ENCODE measurements at places on chromosomes 3 and 15.

DNA sequence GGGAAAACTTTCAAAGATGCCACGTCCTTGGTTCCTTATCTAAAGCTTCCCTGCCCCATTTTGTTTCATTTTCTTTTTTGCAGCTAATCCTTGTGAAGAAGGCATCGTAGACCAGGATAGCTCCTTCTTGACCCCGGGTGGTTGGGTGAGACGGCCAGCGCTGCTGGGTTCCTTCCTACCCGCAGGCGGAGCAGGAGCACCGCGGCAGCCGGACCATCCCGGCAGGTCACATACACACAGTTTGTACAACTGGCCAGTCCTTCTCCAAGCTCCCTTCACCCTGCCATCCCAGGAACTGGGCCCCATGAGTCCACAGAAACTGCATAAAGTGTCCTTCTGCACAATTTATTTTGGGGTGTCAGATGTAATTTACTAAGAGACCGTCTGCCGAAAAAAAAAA is 83.9 kb downstream of the MEGF11 start:
- no peak for DNase-seq

GRCh38 chr15:90432253-90432652 is 44.2 kb downstream of the IQGAP1 start:
- DNase-seq: no peak

DNA sequence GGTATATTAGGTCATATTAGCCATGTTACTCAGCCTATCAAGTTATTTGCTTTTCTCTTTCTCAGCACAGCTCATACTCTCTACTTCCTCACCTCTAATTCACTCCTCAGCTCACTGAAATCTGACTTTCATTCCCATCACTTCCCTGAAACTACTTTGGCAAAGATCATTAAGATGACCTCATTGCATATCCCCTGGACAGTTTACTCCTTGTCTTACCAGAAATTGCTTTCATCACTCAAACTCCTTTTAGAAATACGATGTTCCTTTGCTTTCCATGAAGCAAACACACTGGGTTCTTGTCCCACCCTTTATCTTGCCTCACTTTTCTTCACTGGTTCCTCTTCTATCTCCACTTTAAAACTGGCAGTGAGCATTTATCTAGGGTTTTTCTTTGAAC is 354.4 kb downstream of the TUSC7 start:
- DNase-seq: no peak

GRCh38 chr15:65329984-65330735 is 25.7 kb downstream of the RNU5B-1 start:
- DNase-seq: no peak

GRCh38 chr3:104610730-104611652 is 755.7 kb upstream of the ALCAM start:
- no peak for DNase-seq

DNA sequence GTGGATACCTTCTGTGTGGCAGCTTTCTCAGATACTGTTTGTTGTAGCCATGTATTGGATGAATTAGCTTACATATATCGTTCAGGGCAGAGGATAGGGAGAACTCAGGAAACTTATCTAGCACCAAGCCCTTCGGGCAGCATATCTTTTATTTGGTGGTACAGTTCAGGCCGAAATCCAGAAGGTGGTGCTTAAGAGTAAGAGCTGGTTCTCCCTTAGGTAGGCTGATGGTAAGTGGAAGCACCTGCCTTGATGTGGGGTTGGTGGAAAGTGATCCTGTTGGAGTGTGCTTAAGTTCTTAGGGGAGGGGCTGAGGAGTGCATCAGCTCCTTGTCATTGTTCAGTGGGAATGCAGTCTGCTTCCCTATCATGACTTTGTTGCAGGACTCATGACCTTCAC is 187.5 kb downstream of the DOCK3 start:
- no peak for DNase-seq

DNA sequence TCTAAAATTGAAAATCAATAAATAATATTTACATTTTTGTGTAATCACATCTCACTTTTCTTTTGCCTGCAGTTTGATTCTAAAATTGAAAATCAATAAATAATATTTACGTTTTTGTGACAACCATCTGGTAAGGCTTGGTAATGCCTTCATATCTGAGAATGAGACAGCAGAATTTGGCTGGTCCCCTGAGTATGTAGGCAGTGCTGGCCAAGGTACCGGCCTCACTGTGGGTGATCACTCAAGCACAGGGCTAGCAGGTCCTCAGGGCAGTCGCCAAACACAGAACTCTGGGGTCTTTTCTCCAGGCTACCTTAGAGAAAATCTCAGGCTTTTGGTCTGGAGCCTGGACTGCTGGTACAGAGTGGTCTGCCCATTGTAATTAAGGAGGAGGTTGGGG is 26.2 kb downstream of the RTP3 start:
- DNase-seq: no peak

- DNase-seq: no peak
These were observed 207.4 kb upstream of the HES1 start for GRCh38 chr3:193928354-193929209.

DNA sequence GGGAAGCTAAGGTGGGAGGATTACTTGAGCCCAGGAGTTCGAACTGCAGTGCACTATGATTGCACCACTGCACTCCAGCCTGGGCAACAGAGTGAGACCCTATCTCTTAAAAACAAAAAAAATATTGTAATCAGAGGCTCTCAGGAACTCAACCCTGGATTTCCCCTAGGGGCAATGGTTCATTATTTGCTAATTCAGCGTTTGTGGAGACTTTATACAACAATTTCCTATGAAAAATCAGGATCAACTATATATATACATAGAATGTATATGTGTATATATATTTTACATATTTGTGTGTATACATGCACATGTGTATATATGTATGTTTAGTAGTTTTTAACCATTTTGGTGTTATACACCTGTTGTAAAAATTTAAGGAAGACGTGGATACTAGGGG is 463.1 kb downstream of the FHIT start:
- DNase-seq: no peak

DNA sequence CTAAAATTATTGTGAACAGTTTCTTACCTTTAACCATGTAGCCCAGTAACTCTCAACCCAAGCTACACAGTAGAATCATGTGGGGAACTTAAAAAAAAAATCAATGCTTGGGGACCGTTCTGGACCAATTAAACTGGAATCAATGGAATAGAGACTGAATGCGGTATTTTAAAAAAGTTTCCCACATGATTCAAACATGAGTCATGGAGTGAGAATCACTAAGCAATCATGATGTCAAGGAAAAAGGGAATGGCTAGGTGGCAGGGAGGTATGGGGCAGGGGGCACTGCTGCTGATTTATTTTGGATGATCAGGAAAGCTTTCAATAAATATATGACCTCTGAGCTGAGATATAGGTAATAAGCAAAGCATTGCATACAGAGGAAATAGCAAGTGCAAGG is 250.5 kb upstream of the RORA start:
- no peak for DNase-seq

DNA sequence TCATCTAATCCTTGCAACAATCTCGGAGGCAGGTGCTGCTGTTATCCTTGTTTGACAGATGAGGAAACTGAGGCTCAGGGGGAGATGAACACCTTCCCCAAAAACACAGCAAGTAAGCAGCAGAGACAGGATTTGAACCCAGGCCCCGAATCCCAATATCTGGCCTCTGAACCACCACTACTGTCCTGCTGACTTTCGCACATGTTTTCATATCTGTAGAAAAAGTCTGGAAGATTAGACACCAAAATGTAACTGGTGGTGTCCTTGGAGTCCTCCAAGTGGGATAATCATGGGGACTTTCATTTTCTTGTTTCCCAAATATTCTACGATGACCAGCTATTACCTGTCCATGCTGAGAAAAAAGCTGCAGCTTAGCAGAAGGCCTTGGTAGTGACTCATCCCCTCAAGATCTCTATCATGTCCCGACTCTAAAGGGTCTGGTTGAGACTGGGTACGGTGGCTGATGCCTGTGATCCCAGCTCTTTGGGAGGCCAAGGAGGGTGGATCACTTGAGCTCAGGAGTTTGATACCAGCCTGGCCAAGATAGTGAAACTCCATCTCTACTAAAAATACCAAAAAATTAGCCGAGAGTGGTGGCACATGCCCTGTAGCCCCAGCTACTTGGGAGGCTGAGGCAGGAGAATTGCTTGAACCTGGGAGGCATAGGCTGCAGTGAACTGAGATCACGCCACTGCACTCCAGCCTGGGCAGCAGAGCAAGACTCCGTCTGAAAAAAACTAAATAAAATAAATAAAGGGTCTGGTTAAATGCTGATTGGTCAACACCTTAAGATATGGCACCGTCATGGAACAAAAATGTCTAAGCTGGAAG is 8.6 kb downstream of the IRAK2 start:
- DNase-seq: no peak

DNA sequence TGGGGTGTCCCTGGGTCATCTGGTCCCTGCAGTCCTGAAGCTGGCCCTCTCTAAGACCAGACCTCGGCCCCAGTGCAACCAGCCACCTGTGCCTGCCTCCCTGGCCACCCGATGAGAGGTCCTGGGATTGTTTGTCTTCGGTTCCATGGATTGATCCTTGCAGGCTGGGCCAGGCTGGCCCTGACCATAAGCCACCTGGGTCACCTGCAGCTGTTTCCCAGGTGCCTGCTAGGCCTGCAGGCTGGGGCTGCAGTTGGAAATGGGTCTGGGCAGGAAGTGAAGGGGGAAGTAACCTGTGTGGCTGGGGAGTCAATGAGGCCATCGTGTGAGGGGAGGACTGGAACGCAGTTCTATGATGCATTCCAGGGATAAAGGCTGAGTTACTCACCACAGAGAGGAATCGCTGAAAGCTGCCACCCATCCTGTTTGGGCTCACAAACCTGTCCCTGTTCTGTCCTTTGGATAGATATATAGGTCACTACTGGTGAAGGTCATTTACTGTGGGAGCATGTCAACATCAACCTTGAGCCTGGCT is 30.9 kb upstream of the VPS8 start:
- DNase-seq: no peak

GRCh38 chr15:34331809-34332208 is 5.8 kb downstream of the SLC12A6 start:
- no peak for DNase-seq
